Stimulated activated CD4-positive, alpha-beta T cell treated with anti-CD3 and anti-CD28 coated beads, Interleukin-2, amount 100 ng/mL, for 4 hours (primary cell): ENCODE measurements at places on chromosomes 11 and 22.

GRCh38 chr11:16976379-16976778 is 37.8 kb downstream of the PLEKHA7 start:
- no peak for DNase-seq

DNA sequence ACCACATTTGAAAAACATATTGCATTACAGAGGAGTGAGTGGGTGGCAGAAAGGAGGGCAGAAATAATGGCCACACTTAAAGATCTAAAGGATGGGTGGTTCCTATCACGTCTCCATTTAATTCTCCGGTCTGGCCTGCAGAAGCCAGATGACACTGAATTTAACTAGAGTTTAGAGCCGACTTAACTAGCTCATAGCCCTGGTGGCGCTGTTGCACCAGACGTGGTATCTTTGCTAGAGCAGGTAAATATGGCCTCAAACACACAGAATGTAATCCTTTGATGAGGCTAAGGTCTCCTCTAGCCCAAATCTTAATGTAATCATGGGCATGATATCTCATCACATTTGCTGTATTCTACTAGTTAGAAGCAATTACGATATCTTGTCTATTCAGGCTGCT is 51.5 kb upstream of the GAL start:
- no peak for DNase-seq

- no peak for DNase-seq
Measured at GRCh38 chr11:10762185-10762584, 11.1 kb downstream of the CTR9 start.

GRCh38 chr22:46914916-46915894 is 152.8 kb downstream of the TBC1D22A start:
- DNase-seq = no peak

DNA sequence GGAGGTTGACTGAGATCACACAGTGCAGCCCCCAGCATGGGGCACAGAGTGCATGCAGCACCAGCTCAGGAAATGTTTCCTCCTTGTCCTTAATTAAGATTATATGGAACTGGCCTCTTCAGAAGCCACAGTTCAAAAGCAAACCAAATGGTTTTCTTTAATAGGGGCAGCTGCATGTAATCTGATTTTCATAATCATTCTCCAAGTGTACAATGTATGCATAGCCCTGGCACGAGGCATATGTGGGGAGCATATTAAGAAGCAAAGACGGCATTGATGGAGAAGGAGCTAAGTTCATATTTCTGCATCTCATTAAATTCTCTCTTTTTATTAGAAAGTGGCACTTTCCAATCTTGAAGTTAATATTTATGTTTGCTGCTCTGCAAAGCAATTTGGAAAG is 9.9 kb upstream of the PARVB start:
- no peak for DNase-seq

DNA sequence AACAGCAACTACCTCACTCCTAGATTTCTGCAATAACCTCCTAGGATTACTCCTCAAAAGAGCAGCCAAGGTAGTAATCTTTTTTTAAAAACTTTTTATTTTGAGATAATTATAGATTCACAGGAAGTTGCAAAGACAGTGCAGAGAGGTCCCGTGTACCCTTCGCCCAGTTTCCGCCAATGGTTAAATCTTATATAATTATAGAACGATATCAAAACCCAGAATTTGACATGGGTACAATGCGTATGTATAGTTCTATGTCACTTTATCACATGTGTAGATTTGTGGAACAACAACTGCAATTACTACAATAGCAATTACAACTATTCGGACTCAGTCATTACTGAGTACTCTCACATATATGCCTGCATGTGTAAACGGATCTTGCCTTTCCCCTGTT is 94.8 kb upstream of the APOA1 start:
- DNase-seq = no peak

DNA sequence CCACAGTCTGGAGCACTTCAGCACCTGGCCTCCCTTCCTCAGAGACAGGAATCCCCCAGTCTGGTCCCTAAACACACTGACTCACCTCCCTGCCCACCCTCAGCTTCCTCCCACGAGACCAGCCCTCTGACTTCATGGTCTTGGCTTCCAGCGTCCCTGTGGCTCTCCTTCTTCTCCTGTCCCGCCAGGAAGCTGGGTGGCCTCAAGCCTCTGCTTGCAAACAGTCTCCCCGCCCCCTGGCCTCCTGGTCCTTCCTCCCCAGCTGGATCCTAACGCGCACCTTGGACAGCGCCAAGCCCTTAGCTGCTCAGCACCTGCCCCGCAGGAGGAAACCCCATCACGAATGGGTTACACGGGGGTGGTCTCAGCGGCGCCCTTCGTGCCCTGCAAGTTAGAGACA is 4.5 kb downstream of the NCF4 start:
- no peak for DNase-seq
